Stimulated activated CD4-positive, alpha-beta T cell treated with anti-CD3 and anti-CD28 coated beads, Interleukin-4, amount 100 ng/mL, for 4 hours (primary cell): ENCODE measurements at places on chromosomes 11 and 22.

DNA sequence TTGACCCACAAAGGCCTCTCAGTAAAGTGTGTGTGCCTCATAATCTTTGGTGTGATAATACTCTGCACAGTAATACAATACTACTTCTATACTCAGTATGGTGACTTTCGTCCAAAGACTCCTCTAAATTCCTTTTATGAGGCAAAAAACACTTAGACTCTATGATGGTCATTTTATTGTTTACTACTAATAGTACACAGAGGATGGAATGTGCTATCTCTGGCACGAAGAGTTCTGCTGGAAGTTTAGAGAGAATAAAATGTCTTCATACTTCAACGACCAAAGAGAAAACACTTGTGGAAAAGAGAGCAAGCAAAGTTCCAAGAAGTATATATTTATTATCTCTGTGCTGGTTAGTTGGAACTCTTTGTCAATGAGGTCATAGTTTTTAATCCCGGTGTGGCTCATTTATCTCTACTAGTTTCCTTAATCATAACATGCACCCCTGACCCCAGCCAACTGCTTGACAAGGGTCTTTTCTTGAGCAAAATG lies 7.5 kb upstream of the CSTF3 start:
- DNase-seq, result no peak

DNA sequence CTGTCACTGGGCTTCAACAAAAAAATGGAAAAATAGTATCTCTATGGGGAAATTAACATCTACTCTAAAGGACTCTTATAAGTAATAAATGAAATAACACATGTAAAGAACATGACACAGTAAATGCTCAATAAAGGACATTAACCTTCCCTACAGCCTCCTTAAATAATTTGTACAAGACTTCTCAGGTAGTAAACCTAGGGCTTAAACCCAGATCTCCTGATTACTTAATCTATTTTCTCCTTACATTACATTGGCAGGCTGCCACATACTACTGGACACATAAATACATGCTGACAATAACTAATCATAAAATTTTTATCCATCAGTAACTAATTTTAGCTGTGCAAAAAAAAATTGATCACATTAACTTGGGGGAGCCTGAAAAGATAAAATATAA lies 4.9 kb downstream of the AMBRA1 start:
- DNase-seq, result no peak

- DNase-seq, result no peak
Measured at GRCh38 chr11:130480186-130480585, 31.7 kb downstream of the ADAMTS15 start.

DNA sequence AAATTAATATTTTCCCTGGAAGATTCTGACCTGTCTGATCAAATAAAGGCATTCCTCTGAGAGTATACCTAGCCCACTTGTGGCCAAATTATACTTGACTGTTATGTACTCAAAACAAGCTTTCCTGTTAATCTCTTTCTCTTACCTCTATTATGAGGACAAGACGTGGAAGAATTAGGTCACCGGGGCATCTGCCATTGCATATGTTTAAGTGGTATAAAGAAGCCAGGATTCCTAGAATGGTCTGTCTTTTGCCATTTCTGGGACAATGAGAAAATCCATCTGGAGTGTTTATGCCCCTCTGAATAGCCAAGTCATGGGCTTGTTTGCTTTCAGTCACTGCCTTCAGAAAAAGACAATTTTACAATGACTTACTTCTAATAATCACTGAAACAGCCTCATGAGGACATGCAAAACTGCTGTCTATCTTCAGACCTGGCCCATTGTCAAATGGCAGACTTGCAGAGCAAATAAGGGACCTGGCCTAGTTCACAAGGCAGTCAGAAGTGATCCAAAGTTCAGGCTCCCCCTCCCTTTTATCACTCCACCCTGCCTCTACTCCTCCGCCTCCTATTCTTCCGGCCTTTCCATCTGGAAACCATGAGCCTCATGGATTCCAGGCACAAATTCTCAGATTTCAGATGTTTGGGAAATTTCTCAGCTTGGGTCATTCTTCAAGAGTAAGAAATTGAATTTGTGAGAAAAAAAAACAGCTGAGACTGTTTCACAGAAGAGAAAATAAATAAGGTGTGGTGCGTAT lies 128.1 kb upstream of the LDLRAD3 start:
- no peak for DNase-seq

GRCh38 chr22:35560366-35560765 lies 19.7 kb downstream of the RASD2 start:
- DNase-seq, result no peak
